Upper lobe of right lung (tissue), 1 donor: ENCODE measurements at places on chromosomes 5 and 9.

DNA sequence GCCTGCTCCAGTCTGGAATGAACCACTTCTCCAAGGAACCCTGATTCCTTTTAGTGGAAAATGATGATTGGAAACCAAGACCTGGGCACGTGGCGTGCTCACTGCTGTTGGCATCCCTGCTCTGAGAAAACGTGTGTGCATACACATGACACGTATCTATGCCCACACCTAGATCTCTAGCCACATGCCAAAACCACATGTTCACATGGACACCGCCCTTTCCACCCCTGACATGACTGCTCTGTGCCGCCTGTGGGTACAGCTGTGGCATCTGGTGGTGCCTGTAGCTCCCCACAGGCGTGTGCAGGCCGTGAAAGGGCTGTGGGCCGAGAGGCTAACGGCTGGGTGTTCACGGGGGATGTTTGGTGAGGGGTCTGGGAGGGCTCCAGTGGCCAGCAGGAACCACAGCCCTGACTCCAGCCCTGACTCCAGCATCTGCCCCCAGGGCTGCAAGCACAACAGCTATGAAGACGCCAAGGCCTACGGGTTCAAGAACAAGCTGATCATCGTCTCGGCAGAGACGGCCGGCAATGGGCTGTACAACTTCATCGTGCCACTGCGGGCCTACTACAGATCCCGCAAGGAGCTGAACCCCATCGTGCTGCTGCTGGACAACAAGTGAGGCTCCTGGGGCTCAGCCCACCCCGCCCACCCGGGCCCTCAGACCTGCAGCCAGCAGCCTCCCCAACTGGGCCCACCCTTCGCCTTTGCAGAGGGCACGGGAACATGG lies 75.1 kb downstream of the KCNT1 start:
- DNase-seq: no peak

DNA sequence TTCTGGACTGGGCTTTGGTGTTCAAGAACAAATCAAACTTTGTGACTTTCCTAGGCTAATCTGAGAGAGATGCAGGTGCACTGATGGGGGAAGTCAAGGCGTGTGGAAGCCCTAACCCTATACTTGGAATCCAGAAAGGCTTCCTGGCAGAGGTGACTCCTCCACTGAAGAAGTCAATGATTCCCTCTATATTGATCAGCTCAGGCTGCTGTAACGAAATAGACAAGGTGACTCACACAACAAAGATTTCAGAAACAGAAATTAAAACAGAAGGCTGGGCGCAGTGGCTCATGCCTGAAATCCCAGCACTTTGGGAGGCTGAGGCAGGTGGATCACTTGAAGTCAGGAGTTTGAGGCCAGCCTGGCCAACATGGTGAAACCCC lies 69.6 kb upstream of the GGTA1 start:
- DNase-seq: no peak

GRCh38 chr5:15495026-15495425 lies 5.0 kb upstream of the FBXL7 start:
- no peak for DNase-seq

GRCh38 chr5:16673241-16674201 lies 56.7 kb upstream of the RETREG1 start:
- DNase-seq: no peak

- no peak for DNase-seq
Measured at GRCh38 chr5:160105686-160106360, 13.4 kb downstream of the PWWP2A start.

GRCh38 chr5:111348661-111349329 lies 124.6 kb downstream of the CAMK4 start:
- DNase-seq: no peak

- no peak for DNase-seq
Measured at GRCh38 chr5:16922430-16922829, 13.7 kb downstream of the MYO10 start.

DNA sequence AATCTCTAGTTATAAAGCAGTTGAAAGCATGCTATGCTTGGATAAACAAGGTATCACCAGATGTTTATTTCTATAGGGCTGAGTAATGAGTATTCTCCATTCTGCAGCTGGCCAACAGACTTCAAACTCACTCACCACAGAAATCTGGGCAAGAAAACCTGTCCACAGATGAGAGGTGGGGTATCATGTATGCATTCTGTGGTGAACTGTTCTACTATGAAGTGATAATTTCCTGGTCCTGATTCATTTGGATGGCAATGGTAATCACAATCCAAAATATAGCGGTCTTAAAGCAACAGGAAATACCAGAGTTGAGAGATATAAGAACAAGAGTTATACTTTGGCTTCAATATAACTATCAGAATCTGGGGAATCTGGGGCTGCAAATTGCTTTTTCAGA lies 65.9 kb upstream of the EFNA5 start:
- DNase-seq: no peak

- no peak for DNase-seq
Measured at GRCh38 chr5:42301349-42301748, 121.9 kb upstream of the GHR start.

DNA sequence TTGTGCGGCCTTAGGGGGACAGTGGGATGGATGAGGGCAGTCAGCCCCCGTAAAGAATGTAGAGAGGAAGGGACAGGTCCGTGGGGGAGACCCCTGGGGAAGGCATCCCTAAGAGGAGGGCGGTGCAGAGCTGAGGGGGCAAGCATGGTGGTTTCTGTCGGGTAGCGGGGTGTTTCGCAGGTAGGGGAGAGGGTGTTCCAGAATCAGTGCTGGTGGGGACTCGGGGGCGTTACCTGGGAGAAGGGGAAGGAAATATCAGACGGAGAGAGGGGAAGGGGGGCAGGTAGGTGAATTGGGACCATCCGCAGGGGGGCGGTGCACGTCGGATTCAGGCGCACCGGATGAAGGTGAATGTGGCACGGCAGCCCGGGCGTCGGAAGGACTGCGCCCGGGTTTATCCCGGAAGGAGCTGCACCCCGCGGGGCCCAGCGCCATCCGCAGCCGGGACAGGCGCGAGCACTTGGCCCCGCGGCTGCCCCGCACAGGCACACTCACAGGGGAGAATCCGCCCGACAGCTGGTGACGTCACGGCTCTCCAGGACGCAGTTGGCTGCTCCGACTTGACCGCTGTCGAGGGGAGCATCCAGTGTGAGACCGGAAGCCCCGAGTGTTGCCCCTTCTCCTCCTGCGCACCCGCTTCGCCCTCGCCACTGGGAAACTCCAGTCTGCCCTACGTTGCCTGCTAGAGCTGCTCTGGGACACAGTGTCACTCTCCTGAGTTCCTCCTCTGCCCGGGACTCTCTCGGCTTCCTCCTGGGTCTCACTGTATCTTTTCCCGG lies 1.3 kb downstream of the CD72 start:
- DNase-seq: peak; percentile 89

GRCh38 chr9:6152788-6153187 lies 62.8 kb upstream of the IL33 start:
- no peak for DNase-seq

GRCh38 chr5:37835380-37835973 lies 4.4 kb downstream of the GDNF start:
- no peak for DNase-seq

DNA sequence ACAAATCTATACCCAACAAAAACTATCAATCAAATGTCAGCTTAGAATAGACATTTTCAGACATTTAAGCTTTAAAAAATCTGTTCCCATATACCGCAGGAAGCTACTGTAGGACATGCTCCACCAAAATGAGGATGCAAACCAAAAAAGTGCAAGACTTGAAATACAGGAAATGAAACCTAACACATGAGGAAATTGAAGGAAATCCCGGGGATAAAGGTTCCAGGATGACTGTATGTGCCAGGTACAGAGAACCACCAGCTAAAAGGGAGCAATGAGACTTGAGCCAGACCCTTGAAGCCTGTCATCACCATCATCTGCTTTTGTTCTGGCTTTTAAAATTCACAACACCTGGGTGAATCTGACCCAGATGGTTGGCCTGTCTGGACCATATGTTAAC lies 21.4 kb downstream of the DIAPH1 start:
- DNase-seq: no peak

DNA sequence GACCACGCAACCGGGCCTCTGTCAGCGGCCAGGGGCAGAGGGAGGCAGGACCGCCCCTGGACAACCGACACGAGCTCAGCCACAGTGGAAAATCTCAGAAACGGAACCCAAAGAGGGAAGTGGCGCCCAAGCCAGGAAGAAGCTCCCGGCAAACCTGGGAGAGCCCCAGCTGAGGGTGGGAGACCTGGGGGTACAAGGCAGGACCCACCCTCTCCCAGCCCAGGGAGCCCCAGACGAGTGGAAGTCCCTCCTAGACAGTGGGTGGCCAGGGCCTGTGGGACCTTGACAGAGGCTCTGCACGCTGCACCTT lies 3.0 kb downstream of the SLC12A7 start:
- no peak for DNase-seq

- no peak for DNase-seq
Measured at GRCh38 chr9:76338418-76338817, 55.8 kb downstream of the RFK start.

GRCh38 chr5:122312591-122313406 lies 762 bp downstream of the SNCAIP start:
- peak; percentile 66 for DNase-seq

- DNase-seq: no peak
Measured at GRCh38 chr9:34830068-34830467, 120.1 kb upstream of the CCL21 start.

- DNase-seq: no peak
Measured at GRCh38 chr5:148179234-148179824, 11.0 kb downstream of the SPINK14 start.

GRCh38 chr5:98604721-98605425 lies 168.6 kb upstream of the RGMB start:
- DNase-seq: no peak

- no peak for DNase-seq
Measured at GRCh38 chr5:154593071-154593470, 115.0 kb upstream of the HAND1 start.

DNA sequence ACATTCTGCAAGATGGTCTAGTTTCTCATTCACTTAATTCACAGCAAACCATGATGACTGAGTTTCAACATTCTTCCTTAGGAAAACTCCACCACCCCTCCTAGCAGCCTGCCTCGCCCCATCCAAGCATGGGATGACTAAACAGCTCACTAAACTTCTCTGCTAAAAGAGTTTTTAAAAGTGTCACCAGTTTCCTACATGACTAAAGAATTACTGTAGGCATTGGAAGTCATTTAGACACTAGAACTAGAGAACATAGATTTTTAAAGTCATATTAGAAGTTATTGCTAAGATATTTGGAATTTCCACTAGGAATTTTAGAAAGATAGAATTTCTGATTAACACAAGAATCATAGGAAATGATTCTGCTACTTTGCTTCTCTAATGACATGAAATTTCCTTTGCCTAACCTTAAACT lies 5.5 kb upstream of the ESM1 start:
- no peak for DNase-seq

GRCh38 chr5:106415541-106415940 lies 1255.2 kb downstream of the EFNA5 start:
- no peak for DNase-seq

DNA sequence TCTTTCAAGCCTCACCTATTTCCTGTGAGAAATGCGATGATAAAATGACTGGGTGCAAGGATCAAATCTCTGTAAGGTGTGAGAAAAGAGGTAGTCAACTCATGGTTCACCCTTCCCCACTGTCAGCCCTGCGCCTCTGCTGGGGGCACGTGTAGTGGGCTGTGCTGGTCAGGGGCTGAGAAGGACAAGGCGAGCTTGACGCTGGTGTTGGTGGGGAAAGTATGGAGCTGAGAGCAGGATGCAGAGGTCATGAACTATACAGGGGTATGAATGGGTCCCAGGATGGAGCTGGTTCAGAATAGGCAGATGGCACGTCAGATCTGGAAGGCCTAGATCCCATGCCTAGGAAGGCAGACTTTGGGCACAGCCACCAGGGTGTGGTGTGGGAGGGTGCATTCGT lies 20.6 kb downstream of the PITX1 start:
- peak; percentile 17 for DNase-seq

GRCh38 chr5:150544611-150545219 lies 36.8 kb downstream of the NDST1 start:
- DNase-seq: peak; percentile 89

DNA sequence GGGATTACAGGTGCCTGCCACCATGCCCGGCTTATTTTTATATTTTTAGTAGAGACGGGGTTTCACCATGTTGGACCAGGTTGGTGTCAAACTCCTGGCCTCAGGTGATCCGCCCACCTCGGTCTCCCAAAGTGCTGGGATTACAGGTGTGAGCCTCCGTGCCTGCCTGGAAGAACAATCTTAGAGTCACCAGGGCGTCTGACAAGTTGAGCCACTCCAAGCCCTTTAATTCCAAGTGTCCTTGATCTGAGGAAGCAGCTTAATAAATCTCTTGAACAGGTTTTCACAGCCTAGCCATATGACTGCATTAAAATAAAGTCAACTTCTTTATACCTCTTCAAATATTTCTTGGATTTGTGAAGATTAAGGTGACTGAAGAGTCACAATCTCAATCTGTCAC lies 31.5 kb downstream of the SLC44A1 start:
- no peak for DNase-seq

GRCh38 chr9:136799079-136799853 lies 3.1 kb downstream of the CCDC183 start:
- DNase-seq: peak; percentile 86

- no peak for DNase-seq
Measured at GRCh38 chr9:119818726-119819435, 449.6 kb upstream of the BRINP1 start.

GRCh38 chr9:17236147-17236546 lies 101.3 kb downstream of the CNTLN start:
- DNase-seq: no peak

- DNase-seq: no peak
Measured at GRCh38 chr5:7410936-7411511, 15.1 kb downstream of the ADCY2 start.

DNA sequence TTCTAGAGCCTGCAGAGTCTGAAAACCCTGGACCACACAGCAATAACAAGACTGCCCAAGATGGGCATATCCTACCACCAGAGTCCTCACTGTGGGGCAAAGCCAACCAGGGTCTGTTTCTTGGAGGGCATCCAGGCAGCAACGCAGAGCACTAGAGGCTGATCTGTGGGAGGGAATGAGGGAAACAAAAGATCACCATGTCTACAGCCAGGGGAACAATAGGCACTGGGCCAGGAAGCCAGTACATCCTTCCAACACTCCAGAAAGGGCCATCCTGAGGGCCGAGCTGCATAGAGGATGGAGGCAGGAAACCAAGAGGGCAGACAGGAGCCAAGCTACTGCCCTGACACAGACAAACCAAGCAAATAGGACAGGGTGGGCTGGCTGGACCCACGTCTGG lies 416.1 kb upstream of the IRX4 start:
- DNase-seq: no peak

DNA sequence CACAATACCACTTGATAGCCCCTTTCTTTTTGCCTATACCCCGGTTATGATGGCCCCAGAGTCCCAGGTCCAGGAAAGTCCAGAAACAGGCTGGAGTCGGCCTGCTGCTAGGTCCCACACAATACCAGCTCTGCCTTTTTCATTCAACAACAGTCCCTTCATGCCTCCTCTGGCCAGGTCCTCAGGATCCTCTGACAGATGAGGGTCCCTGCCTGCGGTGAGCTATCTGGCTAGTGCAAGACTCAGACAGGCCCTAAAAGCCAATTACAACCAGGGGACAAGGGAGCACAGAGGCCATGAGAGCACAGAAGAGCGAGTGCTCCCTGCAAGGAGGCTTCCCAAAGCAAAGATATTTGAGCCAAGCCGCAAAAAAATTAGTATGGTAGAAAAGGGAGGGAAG lies 84.8 kb upstream of the ZBTB43 start:
- no peak for DNase-seq
